ENCODE measurements at places on chromosomes 3 and 15.
A peak's percentile ranks its signal among the peaks of the same experiment; 100 is the strongest.

- no peak for DNase-seq
Observed at GRCh38 chr15:40487816-40488682, 17.3 kb downstream of the CHST14 start.

DNA sequence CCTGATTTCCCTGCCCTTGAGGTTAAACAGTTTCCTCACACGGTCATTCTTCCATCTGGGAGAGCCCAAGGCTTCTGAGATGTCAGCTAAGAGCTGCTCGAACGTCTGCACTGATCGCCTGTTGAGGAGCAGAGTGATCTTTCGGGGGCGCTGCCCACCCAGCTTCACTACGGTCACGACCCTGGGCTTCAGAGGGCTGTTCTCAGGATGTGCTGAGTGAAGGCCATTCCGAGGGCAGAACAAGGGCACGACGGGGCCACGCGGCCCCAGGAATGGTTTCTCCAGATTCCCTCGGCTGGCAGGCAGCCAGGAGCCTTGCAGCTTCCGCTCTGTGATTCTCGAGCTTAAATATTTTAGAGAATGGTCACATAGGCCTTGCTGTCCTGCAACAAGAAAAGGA lies 25.7 kb downstream of the DCLK3 start:
- no peak for DNase-seq

GRCh38 chr3:125594581-125595011 lies 701 bp downstream of the OSBPL11 start:
- peak; percentile 34 for DNase-seq

GRCh38 chr3:49098429-49098828 lies 4.6 kb upstream of the QRICH1 start:
- DNase-seq = no peak

- no peak for DNase-seq
Observed at GRCh38 chr3:127452321-127452821, 138.2 kb downstream of the TPRA1 start.

- DNase-seq = no peak
Observed at GRCh38 chr15:71136159-71136783, 21.0 kb downstream of the THSD4 start.

GRCh38 chr3:38980938-38981337 lies 70.8 kb downstream of the SCN11A start:
- no peak for DNase-seq

DNA sequence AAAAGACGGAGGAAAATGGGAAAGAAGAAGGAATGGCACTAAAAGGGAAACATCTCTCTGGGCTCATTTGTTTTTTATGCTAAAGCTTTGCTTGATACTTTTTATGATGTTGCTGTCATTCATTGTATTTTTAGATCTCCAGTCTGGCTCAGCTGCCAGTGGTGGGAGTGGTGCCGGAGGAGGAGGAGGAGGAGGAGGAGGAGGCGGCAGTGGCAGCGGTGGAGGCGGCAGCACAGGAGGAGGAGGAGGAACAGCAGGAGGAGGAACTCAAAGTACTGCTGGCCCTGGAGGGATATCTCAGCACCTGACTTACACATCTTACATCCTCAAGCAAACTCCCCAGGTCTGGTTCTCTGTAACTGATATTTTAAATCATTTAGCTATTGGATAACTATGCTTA lies 49.6 kb downstream of the MAP6D1 start:
- no peak for DNase-seq

DNA sequence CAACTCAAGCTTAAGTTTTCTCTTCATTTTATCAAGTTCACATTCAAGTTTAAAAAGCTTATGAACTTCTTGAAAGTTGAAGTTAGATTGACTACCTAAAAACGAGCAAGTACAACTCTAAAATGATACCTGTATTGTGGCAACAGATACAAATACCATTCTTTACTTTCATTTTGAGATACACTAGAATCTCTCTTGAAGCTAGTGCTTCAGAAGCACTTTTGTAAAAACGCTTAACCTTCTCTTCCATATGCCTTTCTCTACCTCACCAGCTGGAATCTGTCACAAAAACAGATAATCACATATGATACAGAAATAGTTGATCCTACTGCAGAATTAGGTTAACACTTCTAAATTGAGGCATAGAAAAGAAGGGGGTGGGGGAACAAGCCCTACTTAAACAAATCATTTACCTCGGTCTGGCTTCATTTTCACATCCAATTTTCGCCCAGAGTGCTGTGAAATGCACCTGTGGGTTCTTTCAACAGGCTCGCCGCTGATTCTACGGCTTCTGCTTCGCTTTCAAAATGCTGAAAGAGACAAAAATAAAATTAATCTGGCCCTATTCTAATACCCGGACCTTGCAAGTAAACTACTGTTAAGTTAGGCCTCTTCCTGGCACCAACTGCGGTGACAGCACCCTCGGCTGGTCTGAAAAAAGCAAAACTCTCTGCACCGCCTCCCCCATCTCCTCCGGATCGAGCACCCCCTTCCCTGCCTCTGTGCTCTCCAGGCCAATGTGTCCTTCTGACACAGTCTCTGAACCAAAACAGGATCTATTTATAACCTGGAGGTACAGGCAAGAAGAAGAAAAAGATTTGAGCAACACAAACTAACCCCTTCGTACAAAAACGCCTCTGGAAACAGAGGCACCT lies 1.4 kb downstream of the ATOSA start:
- DNase-seq = peak; percentile 69

DNA sequence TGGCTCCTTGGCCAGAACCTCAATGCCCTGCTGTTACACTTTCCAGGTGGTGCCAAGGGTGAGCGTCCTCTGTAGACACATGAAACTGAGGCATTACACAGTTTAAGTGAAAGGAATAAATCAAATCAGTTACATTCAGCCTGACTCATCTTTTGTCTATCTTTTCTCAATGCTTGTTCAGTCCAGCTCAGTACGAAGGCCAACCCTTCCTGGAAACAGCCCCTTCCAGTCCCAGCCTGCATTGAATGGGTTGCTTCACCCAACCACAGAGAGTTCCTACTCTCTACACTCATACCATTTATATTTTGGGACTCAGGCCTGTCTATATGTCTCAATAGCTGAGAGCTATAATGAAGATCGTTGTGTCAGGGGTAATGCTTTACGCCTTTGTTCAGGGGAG lies 363.6 kb downstream of the RORA start:
- peak; percentile 4 for DNase-seq

GRCh38 chr3:126419886-126420786 lies 25.4 kb downstream of the CFAP100 start:
- peak; percentile 12 for DNase-seq

- DNase-seq = no peak
Observed at GRCh38 chr15:70264014-70264582, 166.4 kb upstream of the TLE3 start.

- no peak for DNase-seq
Observed at GRCh38 chr3:62527474-62527873, 154.1 kb upstream of the FEZF2 start.

DNA sequence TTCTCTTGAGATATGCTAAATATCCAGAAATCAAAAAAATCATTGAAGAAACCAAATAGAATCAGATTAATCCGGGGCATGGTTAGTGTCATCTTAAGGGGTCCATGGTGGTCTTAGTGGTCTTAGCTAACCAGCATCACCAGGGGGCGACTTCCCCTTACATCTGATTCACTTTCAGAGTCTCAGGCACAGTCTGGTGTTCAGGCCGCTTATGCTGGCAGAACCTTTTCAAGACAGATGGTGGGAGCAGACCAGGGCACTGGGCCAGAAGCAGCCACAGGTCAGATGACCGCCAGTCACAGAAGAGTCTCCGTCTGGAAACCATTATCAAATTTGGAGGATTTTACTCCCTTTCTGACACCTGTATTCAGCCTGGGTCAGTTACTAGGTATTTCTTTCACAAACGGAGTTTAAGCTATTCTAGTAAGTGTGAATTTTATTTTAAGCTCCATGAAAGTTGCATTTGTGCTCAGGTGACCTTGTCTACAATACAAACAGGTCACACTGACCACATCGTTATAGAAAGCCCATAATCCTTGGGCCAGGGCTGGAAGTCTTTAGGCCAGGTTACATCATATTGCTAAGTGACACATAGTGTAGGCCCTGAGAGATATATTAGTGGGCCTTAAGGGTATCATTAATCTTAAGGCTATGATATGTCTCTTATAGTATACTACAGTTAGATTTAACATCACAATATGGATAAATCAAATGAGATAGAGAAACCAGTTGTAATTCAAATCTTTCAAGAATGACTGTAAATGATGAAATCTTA lies 365.5 kb downstream of the GBE1 start:
- no peak for DNase-seq

- peak; percentile 19 for DNase-seq
Observed at GRCh38 chr15:74167891-74168331, 5.6 kb upstream of the ISLR start.

DNA sequence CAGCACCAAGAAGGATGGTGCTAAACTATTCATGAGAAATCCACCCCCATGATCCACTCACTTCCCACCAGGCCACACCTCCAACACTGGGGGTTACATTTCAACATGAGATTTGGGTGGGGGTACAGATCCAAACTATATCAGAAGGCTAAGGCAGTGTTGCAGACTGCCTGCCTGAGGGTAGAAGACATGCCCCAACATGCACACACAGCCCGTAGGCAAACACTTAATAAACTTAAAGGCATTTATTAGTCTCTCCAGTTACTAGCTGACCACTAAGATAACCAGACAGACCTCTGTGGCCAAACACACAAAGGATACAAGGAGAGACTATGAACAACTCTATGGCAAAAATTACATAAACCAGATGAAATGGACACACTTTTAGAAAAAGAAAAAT lies 10.2 kb downstream of the FAM162A start:
- no peak for DNase-seq

GRCh38 chr3:73683706-73684105 lies 59.0 kb upstream of the PDZRN3 start:
- DNase-seq = no peak

DNA sequence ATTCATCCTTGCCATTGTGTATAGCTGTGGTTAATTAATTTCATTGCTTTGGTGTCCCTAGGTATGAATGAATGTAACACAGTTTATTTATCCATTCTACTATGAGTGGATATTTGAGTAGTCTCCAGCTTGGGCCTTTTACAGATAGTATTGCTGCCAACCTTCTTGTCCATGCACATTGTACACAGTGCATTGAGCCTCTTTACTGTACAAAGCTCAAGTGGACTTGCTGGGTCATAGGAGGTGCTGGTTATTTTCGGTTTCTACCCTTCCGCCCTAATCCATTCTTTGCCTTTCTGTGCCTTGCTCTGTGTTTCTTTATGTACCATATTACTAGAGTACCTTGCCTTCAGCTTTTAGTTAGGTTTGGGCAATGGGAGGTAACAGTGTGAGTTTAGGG lies 60.7 kb downstream of the DUT start:
- no peak for DNase-seq

DNA sequence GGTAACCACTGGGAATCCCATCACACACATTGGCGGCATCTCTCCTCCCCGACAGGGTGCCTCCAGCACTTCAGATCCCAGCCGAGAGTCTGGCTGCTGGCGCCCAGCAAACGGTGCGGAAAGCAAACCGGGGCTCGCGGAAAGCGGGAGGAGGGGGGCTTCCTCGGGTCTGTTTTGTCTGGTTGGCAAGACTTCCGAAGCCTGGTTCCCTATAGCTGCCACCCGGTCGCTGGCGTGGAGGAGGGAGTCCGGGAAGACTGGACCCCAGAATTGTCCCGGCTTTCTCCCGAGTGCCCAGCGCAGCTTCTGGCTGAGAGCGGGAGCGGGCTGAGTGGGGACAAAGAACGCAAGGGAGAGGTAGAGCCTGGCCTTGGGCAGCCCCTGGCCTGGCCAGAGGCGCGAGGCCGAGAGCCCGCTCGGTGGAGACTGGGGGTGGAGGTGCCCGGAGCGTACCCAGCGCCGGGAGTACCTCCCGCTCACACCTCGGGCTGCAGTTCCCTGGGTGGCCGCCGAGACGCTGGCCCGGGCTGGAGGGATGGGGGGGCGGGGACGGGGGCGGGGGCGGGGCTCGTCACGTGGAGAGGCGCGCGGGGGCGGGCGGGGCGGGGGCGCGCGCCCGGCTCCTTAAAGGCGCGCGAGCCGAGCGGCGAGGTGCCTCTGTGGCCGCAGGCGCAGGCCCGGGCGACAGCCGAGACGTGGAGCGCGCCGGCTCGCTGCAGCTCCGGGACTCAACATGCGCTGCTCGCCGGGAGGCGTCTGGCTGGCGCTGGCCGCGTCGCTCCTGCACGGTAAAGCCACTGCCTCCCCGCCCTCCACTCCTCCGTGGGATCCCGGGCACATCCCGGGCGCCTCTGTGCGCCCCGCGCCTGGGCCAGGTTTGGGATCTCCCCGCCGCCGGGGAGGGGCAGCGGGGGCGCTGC lies at the start of gene CHRNA7:
Gene CHRNA7 (plus strand): TSS at position 654 of the 920 bp plus-strand sequence. CDS start 80 bp downstream, at position 734.
- DNase-seq = peak; percentile 84

- DNase-seq = no peak
Observed at GRCh38 chr3:144593881-144594280, 622.3 kb downstream of the DIPK2A start.

DNA sequence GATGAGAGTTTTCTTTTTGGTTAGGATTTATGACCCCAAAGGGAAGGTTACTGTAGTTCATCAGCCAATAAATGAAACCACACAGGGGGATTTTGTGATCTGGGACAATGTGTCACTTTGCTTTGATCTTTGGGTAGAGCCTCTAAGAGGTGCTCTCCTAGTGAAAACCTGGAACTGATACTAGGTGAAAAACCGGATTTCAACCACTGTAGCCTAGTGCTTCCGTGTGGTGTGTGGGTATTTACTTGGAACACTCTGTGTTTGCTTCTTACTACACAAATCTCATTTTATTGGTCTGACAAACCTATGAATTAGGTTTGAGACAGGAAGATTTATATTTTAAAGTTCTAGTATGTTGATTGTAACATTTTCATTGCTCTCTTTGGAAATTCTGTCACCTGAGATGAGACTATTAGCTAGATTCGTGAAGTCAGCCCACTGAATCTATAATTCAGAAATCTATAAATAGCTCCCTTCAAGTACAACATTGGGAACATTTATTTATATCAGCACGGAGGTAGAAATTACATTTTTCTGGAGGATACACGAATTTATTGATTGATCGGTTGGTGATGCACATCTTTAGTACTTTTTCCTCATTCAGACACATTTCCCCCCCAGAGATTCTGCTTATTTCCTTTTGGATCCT lies 119.8 kb downstream of the AKAP13 start:
- DNase-seq = peak; percentile 14
